ENCODE measurements at places on chromosomes 13 and 19. TPM values are rescaled to one million over a fixed set of nuclear protein-coding genes. Genes with fewer than 3 reads are reported as not detected.

DNA sequence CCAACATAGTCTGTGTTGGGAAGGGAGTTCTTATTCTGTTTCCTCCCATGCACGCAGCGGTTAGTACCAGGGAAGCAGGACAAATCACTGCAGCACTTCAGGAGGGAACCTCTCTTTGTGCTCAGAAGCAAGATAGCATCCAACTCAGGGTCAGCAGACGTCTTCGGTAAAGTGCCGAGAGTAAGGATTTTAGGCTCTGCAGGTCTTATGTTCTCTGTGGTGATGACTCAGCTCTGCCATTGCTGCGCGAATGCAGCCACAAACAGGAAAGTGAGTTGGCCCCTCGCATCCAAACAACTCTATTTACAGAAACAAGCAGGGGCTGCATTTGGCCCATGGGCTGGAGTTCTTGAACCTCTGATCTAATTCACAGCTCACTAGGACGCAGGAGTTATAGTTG, 122.1 kb upstream of the SPATA13 start:
- H3K4me1 ChIP-seq: no peaks in the 10 kb centered on the region
- H3K4me3 ChIP-seq: no peak overlapping the region
- no peaks in the 10 kb centered on the region for H3K36me3 ChIP-seq

GRCh38 chr13:98979012-98979660, 1.3 kb upstream of the DOCK9 start:
- no peak overlapping the region for H3K4me3 ChIP-seq
- H3K27ac ChIP-seq: peak overlapping the region; percentile 72
- H3K27me3 ChIP-seq: no peaks in the 10 kb centered on the region
- no peaks in the 10 kb centered on the region for H3K36me3 ChIP-seq
- DNase-seq: no peak

- peak; percentile 62 for DNase-seq
- no peaks in the 10 kb centered on the region for H3K4me1 ChIP-seq
- peak overlapping the region; percentile 77 for H3K27ac ChIP-seq
- H3K27me3 ChIP-seq: no peaks in the 10 kb centered on the region
Measured at GRCh38 chr13:22428188-22428828, 752.5 kb upstream of the SGCG start.

DNA sequence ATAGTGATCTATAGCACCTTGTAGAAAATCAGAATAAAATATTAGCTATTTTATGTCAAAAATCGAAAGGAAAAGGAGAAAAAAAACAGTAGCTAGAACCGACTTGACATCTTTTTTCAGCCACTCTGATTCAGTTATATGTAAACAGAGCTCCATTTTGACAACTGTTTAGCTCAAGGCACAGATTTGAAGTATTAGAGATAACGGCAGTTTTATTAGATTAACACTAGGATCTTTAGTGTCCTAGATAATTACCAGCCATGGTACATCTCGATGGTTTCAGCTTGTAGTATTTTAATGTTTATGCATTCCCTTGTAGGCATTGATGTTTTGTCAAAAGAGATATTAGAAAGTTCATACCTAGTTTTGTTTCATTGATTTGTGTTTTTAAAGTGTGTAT, 67.3 kb downstream of the PCDH17 start:
- no peaks in the 10 kb centered on the region for H3K4me1 ChIP-seq
- no peak for DNase-seq
- no peak overlapping the region for H3K4me3 ChIP-seq
- H3K36me3 ChIP-seq: no peaks in the 10 kb centered on the region
- no peaks in the 10 kb centered on the region for H3K27me3 ChIP-seq

ZSCAN18 gene
- 48.3 TPM for total RNA-seq

MAP1S gene
- 31.2 TPM for total RNA-seq

INSL3 gene
- not detected for total RNA-seq
